ENCODE measurements at places on chromosomes 11 and 22. TPM values are rescaled to one million over a fixed set of nuclear protein-coding genes. Genes with fewer than 3 reads are reported as not detected.

GRCh38 chr11:46537537-46538295 lies 56.1 kb downstream of the AMBRA1 start:
- DNase-seq, result peak; percentile 92
- peaks cover 19% of the 10 kb centered on the region for H3K36me3 ChIP-seq
- H3K4me1 ChIP-seq, result peaks cover 12% of the 10 kb centered on the region

- H3K27me3 ChIP-seq, result no peaks in the 10 kb centered on the region
- no peak overlapping the region for H3K4me3 ChIP-seq
- no peak overlapping the region for H3K27ac ChIP-seq
- peaks cover 22% of the 10 kb centered on the region for H3K4me1 ChIP-seq
- no peak for DNase-seq
- no peaks in the 10 kb centered on the region for H3K36me3 ChIP-seq
These were observed 32.2 kb downstream of the C22orf31 start for GRCh38 chr22:29029202-29030000.

GRCh38 chr22:35445933-35446332 lies 46.0 kb downstream of the MCM5 start:
- no peak for DNase-seq
- H3K27ac ChIP-seq, result peak overlapping the region; percentile 59
- no peaks in the 10 kb centered on the region for H3K27me3 ChIP-seq
- peaks cover 26% of the 10 kb centered on the region for H3K4me1 ChIP-seq

DNA sequence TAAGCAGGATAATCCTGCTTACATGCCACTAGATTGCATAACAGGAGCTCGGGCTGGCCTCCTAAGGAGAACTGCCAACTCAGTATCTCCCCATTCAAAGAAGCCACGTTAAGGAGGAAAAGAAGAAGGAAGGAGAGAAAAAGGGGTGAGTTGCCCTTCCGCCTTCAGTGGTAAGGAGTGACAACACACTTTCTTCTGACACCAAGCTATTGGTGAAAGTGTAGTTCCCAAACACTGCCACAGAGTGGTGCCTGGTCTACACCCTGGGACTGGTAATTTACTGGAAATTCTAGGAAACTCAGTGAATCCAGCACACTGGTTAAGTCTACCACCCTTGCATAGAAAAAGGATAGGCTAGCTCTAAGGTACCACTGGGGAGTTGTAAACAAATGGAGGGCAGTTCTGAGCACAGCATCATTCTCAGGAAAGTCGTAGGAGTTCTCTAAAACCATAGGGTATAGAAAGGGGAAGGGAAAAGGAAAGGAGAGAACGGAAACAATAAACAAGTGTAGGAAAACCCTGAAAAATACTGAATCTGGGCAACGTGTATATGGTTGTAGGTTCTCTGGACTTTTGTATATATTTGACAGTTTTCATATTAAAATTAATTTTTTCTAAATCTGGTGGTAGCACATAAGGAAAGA lies 58.2 kb downstream of the RRAS2 start:
- peaks cover 6% of the 10 kb centered on the region for H3K4me1 ChIP-seq
- no peaks in the 10 kb centered on the region for H3K27me3 ChIP-seq
- no peak overlapping the region for H3K27ac ChIP-seq
- no peak overlapping the region for H3K4me3 ChIP-seq
- DNase-seq, result peak; percentile 75

GRCh38 chr11:65474864-65475263 lies 24.0 kb upstream of the MALAT1 start:
- DNase-seq, result no peak
- H3K27me3 ChIP-seq, result no peaks in the 10 kb centered on the region
- peaks cover 18% of the 10 kb centered on the region for H3K4me1 ChIP-seq

GRCh38 chr11:120756931-120757330 lies 245.4 kb downstream of the GRIK4 start:
- no peak overlapping the region for H3K27ac ChIP-seq
- H3K27me3 ChIP-seq, result peaks cover 26% of the 10 kb centered on the region

DNA sequence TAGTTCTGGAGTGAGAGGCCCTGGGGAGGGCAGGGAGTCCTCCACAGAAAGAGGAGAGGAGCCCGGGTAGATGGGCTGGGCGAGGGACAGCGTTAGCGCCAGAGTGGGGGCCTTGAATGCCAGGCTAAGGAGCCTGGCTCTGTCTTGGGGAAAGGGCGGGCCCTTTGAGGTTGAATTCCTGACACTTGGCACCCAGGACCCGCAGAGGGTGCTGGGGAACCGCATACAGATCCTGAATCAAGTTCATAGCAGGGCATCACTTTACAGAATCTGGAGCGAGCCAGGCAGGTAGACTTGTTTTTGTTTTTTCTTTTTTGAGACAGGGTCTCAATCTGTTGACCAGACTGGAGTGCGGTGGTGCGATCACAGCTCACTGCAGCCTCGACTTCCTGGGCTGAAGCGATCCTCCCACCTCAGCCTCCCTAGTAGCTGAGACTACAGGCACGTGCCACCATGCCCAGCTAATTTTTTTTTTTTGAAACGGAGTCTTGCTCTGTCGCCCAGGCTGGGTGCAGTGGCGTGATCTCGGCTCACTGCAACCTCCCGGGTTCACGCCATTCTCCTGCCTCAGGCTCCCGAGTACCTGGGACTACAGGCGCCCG lies 6.1 kb downstream of the CARNS1 start:
- no peaks in the 10 kb centered on the region for H3K27me3 ChIP-seq
- no peaks in the 10 kb centered on the region for H3K36me3 ChIP-seq
- peaks cover 15% of the 10 kb centered on the region for H3K4me1 ChIP-seq
- DNase-seq, result no peak

The DDX25 gene
- not detected for total RNA-seq

The FXYD2 gene
- total RNA-seq, result not detected

The RTN4RL2 gene
- total RNA-seq, result 3.2 TPM

The ROBO4 gene
- 10.6 TPM for total RNA-seq

All from MCF 10A (cell line).